Esophagus muscularis mucosa (tissue), 4 donors: ENCODE measurements at places on chromosomes 4 and X. TPM values are rescaled to one million over a fixed set of nuclear protein-coding genes. Genes with fewer than 3 reads are reported as not detected.

The TAF7L gene
- 0.13 TPM for total RNA-seq

DNA sequence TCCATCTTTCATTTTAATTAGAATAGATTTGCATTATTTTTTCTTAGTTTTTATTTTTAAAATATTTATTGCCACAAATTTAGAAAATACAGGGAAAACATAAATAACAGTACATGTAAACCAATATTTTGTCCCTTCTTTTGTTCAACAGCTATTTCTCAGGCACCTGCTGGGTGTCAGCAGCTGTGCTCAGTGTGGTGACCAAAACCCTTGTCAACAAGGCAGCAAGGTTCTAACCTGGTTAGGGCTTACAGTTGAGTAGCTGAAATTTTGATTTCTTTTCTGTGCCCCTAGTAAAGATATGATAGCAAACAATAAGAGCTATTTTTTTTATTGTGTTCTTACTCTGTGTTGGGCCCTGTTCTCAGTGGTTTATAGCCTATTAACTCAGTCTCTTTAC, 128.1 kb downstream of the PTTG2 start:
- no peaks in the 10 kb centered on the region for H3K27me3 ChIP-seq
- DNase-seq = no peak
- peaks cover 4% of the 10 kb centered on the region for H3K36me3 ChIP-seq
- no peak overlapping the region for H3K27ac ChIP-seq
- no peak overlapping the region for H3K4me3 ChIP-seq

- H3K4me1 ChIP-seq = no peaks in the 10 kb centered on the region
- no peak overlapping the region for H3K4me3 ChIP-seq
- DNase-seq = no peak
- no peaks in the 10 kb centered on the region for H3K27me3 ChIP-seq
Measured at GRCh38 chr4:40378619-40379018, 43.5 kb downstream of the CHRNA9 start.

DNA sequence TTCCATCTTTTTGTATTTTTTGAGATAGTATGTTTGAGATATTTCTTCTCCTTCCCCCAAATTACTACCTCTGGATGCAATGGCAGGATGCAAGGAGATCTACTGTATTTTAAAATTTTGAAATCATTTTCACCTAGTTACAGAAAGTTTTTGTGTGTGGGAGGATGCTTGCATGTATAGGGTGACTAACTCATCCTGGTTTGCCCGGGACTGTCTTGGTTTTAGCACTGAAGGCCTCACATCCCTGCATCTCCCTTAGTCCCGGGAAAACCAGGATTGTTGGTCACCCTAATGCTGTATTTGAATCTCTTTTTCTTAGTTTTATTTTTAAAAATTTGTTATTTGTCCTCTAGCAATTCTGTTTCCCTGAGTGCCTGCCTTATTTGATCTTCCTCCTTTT, 12.1 kb downstream of the SUPT20HL2 start:
- no peaks in the 10 kb centered on the region for H3K4me1 ChIP-seq
- H3K27me3 ChIP-seq = no peaks in the 10 kb centered on the region
- no peak overlapping the region for H3K27ac ChIP-seq
- no peak overlapping the region for H3K4me3 ChIP-seq
- no peaks in the 10 kb centered on the region for H3K36me3 ChIP-seq

DNA sequence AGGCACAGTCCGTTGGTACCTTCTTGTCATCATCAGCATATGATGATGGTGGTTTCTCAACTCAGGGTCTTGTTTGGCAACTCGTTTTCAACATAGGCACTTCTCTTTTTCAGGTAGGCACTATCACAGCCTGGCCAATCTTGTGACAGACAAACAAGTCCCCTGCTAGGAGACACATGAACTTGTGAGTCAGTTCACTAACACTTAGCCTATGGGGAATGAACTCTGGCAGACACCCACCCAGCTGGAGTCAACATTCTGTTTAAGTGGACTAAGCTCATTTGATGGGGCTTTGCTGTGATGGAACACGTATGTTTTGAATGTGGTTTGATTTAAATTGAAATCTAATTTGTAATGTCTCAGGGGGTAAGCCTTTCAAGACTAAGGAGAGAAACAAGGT, 100.7 kb upstream of the MAMLD1 start:
- H3K4me3 ChIP-seq = no peak overlapping the region
- no peaks in the 10 kb centered on the region for H3K36me3 ChIP-seq
- H3K27me3 ChIP-seq = no peaks in the 10 kb centered on the region
- H3K27ac ChIP-seq = no peak overlapping the region
- no peaks in the 10 kb centered on the region for H3K4me1 ChIP-seq

The NXF2 gene
- total RNA-seq = not detected

The FMR1NB gene
- not detected for total RNA-seq

The TCEAL2 gene
- 27.0 TPM for total RNA-seq

The PROM1 gene
- total RNA-seq = 3.3 TPM

GRCh38 chr4:185535612-185536410, 504 bp upstream of the PDLIM3 start:
- H3K4me3 ChIP-seq = peak overlapping the region; percentile 84
- H3K36me3 ChIP-seq = no peaks in the 10 kb centered on the region
- DNase-seq = peak; percentile 86
- peak overlapping the region; percentile 99 for H3K27ac ChIP-seq

- H3K4me3 ChIP-seq = no peak overlapping the region
- H3K36me3 ChIP-seq = no peaks in the 10 kb centered on the region
- H3K27me3 ChIP-seq = no peaks in the 10 kb centered on the region
- no peak overlapping the region for H3K27ac ChIP-seq
- no peak for DNase-seq
- peaks cover 7% of the 10 kb centered on the region for H3K4me1 ChIP-seq
Measured at GRCh38 chr4:85659610-85660218, 184.8 kb downstream of the ARHGAP24 start.

DNA sequence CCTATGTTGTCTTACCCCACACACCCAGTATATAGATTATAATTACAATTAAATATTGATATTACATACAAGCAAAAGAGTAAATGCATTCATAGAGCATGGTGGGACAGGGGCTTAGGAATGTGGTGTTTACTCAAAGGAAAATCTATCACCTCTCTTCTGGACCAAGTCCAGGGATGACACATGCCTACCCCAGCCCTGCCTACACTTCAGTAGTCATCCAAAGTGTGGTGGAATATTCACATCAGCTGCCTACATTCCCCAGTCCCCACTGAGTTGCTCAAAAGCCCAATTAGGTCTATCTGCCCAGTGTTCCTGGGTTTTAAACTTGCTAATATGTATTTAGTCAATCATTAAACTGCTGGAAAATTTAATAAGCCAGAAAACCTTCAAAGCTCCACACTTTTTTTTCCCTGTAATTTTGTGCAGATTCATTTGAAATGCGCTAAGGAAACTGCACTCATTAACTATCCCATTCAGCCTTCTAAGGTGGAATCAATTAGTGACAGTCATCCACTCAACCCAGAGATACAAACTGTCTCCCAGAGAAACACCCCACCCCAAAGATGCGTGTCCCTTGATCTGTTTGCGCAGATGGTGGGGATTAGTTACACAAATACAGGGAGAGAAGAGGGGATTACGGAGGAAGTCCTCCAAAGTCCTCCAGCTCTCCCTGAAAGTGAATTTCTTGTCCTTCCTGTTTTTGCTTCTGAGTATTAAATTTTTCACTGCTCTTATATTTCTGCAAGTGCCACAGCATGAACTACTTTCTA, 91.7 kb upstream of the KDR start:
- no peak overlapping the region for H3K27ac ChIP-seq
- no peaks in the 10 kb centered on the region for H3K36me3 ChIP-seq
- H3K4me3 ChIP-seq = no peak overlapping the region
- DNase-seq = no peak
- H3K4me1 ChIP-seq = no peaks in the 10 kb centered on the region

The FAM149A gene
- total RNA-seq = 32.0 TPM

- H3K27me3 ChIP-seq = no peaks in the 10 kb centered on the region
- peak overlapping the region; percentile 78 for H3K27ac ChIP-seq
- peaks cover 34% of the 10 kb centered on the region for H3K4me1 ChIP-seq
- DNase-seq = no peak
- no peak overlapping the region for H3K4me3 ChIP-seq
- no peaks in the 10 kb centered on the region for H3K36me3 ChIP-seq
Measured at GRCh38 chr4:139814323-139815015, 148.8 kb downstream of the MGST2 start.

GRCh38 chr4:162830899-162831298, 335.8 kb downstream of the NAF1 start:
- DNase-seq = no peak
- H3K27me3 ChIP-seq = no peaks in the 10 kb centered on the region
- no peaks in the 10 kb centered on the region for H3K36me3 ChIP-seq
- no peak overlapping the region for H3K27ac ChIP-seq

DNA sequence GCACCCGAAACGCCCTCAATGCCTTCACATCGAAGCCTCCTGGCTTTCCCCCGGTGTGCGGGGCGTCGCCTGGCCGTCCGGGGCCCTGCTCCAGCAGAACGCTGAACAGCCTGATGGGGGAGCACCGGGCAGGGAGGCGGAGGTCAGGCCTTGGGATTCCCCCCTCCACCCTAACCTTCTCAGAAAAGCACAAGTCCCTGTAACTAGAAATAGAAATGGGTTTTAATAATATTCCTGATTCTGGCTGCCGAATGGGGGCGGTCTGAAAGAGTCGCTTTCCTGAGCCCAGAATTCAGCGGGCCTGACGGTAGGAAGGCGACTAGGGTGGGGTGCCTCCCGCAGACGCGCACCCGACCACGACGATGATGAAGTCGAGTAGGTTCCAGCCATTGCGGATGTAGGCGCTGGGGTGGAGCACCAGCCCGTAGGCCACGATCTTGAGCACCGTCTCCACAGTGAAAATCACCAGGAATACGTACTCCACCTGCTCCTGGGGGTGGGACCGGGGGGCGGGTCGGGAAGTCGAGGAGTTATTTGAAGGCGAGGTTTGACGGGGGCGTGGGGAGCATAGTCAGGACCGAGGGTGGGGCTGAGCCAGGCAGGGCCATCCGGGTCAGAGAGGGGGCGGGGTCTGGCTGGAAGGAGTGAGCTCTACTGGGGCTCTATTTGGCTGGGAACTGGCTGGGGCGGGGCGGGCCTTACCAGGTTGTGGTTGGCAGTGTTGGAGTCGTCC, 2.5 kb downstream of the CACNA1F start:
- H3K4me1 ChIP-seq = no peaks in the 10 kb centered on the region
- H3K27ac ChIP-seq = no peak overlapping the region
- no peaks in the 10 kb centered on the region for H3K36me3 ChIP-seq
- peak overlapping the region; percentile 35 for H3K4me3 ChIP-seq

The SH3D19 gene
- total RNA-seq = 170 TPM

- H3K27me3 ChIP-seq = no peaks in the 10 kb centered on the region
- DNase-seq = no peak
- H3K36me3 ChIP-seq = no peaks in the 10 kb centered on the region
- no peaks in the 10 kb centered on the region for H3K4me1 ChIP-seq
Measured at GRCh38 chr4:120977435-120977997, 55.0 kb upstream of the PRDM5 start.

DNA sequence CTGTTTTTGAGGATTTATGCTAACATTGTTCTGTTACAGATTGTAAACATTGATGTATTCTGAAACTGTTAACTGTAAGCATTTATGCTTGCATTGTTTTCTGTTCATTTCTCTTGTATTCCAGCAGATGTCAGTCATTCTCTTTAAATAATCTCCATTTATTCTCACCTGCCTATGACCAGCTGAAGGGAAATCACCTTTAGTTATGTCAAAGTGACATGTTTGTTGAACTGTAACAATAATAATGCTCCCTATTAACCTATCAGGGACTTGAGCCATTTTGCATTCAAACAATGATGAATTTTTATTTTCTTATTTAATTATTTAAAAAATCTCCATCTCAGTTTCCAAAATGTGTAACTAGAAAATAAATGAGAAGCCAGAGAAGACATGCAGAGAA, 58.0 kb downstream of the SPCS3 start:
- H3K27me3 ChIP-seq = no peaks in the 10 kb centered on the region
- H3K4me1 ChIP-seq = no peaks in the 10 kb centered on the region
- H3K36me3 ChIP-seq = no peaks in the 10 kb centered on the region

DNA sequence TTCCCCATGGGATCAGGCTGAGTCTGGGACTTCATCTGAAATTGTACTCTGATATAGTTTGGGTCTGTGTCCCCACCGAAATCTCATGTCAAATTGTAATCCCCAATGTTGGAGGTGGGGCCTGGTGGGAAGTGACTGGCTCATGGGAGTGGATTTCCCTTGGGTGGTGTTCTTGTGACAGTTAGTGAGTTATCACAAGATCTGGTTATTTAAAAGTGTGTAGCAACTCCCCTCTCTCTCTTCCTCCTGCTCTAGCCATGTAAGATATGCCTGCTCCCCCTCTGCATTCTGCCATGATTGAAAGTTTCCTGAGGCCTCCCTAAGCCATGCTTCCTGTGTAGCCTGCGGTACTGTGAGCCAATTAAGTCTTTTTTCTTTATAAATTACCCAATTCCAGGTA, 61.0 kb downstream of the RASGEF1B start:
- H3K36me3 ChIP-seq = no peaks in the 10 kb centered on the region
- no peak overlapping the region for H3K4me3 ChIP-seq
- H3K4me1 ChIP-seq = no peaks in the 10 kb centered on the region
- DNase-seq = no peak
- H3K27ac ChIP-seq = no peak overlapping the region

DNA sequence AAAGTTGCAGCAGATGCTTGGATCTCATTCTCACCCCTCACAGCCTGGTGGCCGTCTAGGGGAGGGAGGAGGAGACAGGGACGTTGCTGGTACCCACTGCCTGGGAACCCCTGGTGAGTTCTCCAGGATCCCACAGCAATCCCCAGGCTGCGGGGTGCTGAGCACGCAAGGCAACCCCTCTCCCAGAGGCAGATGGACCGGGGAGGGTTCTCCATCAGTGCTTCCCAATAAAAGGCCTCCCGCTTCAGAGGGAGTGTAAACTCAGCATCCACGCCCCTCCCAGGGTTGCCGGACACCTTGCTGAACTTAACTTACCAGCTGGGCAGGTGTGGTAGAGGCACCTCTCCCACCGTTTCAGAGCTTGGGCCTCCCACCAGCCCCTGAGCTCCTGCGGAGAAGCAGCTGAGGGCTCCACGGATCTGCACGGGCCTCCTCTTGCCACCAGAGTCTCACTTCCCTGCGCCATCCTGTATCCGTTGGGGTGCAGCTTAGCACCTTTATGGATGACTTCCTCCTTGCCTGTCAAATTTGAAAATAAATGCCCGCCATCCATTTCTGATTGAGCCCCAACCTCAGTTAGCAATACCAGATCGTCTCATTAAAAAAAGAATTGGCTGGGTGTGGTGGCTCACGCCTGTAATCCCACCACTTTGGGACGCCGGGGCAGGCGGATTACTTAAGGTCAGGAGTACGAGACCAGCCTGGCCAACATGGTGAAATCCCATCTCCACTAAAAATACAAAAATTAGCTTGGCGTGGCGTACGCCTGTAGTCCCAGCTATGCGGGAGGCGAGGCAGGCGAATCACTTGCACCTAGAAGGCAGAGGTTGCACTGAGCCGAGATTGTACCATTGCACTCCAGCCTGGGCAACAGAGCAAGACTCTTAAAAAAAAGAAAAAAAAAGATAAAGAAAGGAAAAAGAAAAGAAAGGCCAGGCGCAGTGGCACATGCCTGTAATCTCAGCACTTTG, 14.8 kb upstream of the TBC1D14 start:
- H3K27me3 ChIP-seq = no peaks in the 10 kb centered on the region
- no peak overlapping the region for H3K27ac ChIP-seq
- H3K36me3 ChIP-seq = no peaks in the 10 kb centered on the region
- peaks cover 9% of the 10 kb centered on the region for H3K4me1 ChIP-seq
- H3K4me3 ChIP-seq = no peak overlapping the region
- DNase-seq = no peak
